Activated CD4-positive, alpha-beta T cell treated with anti-CD3 and anti-CD28 coated beads, Interleukin-2, amount 50 U/mL, for 48 hours (primary cell): ENCODE measurements at places on chromosomes 5 and 9.

GRCh38 chr9:32968101-32969011, 33.1 kb downstream of the APTX start:
- DNase-seq: peak; percentile 64

- no peak for DNase-seq
Observed at GRCh38 chr9:16421532-16421931, 448.9 kb downstream of the BNC2 start.

DNA sequence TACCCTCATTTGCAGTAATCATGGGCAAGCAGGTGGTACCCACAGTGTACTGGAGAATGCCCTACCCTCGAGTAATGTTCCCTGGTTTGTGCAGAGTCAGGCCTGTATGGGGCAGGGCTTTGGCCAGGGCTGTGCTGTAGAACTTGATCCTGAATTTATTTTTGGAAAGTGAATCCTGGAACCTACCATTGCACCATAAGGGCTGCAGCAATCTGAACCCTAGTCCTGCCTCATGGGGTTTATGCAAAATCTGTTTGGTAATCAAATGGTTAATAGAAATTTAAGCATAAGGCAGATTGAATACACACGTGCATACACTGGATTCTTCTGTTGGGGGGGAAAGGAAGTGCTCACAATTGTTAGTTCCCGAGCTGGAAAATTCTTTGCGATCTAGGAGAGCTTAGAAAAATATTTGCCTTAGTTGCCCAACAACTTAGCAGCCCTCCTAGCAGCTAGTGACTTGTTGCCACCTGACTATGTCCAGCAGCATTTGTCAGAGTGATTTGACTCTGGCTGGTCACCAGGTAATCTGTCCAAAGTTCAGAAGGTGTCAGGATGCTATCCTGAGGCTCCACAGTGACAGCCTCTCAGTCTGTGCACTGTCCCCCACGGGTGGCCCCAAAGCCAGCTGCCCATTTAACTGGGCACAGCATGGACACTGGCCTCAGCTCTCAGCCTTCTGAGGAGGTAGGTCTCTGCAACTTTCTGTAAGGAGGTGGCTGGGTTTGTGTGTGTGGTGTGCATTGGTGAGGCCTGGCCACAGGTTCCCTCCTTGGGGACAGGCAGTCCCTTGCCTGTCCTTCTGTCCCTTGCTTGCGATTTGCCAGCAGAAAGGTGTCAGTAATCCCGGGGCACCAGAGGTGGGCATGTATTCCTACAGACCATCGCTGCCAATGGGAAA, 8.3 kb downstream of the MVB12B start:
- DNase-seq: no peak

DNA sequence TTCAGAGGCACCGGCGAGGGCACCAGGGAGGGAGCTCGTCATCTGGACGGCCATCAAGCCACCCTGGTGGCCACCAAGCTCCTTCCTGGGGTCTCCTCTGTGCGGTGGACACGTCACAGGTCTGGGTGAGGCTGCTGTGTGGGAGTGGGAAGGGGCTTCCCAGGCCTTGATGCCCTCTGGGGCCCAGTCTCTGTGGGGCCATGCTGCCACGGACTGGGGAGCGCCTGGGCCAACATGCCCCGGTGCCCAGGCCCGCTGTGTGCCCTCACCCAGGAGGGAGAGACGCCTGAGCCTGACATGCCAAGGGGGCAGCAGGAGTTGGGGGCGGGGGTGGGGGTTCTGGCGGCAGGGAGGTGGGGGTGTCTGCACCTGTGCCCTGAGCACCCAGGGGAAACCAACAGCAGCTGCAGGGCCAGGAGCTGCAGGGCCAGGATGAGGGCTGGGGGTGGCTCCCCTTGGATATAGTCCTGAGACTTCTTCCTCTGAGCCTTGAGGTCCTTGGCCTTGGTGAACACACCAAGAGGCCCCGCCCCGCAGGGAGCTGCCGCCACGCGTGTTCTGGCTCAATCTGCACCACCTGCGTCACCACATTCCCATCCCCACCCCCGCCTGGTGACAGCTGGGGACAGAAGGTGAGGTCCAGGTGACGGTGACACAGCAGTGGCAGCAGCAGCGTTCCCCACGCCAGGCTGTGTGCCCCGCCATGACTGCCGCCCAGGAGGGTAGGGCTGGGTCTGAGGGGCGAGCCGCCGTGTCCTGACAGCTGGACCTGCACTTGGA, 15.3 kb upstream of the SEC16A start:
- no peak for DNase-seq

DNA sequence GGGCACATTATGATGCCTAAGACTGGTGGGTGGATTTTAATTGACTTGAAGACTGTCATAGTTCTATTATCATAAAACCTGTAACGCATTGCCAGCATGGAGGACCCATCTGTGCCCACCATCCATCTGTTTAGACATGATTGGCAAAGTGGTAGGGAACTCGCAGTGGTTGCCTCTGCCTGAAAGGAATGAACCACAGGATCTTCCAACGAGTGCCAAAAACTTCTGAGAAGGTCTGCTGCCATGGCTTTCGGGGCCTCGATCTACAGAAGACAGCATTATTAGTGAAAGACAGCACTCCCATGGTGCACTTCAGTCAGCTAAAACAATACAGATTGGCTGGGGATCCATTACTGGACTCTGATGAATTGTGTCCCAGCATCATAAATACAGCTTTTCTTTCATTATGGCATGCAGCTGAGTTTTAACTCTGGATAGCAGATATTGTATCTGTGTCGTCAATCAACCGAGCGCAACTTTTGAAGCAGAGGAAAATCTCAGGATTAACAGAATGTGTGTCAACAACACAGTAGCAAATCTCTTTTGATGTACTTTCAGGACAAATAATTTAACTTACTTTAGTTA, 74.3 kb downstream of the ZDHHC21 start:
- DNase-seq: no peak

- no peak for DNase-seq
Observed at GRCh38 chr9:18907927-18908625, 124.9 kb downstream of the SAXO1 start.
